Vagina (tissue), 2 donors: ENCODE measurements at places on chromosomes 7 and 10. TPM values are rescaled to one million over a fixed set of nuclear protein-coding genes. Genes with fewer than 3 reads are reported as not detected.

The OR2F1 gene
- total RNA-seq, result not detected

The PRTFDC1 gene
- total RNA-seq, result 7.6 TPM

DNA sequence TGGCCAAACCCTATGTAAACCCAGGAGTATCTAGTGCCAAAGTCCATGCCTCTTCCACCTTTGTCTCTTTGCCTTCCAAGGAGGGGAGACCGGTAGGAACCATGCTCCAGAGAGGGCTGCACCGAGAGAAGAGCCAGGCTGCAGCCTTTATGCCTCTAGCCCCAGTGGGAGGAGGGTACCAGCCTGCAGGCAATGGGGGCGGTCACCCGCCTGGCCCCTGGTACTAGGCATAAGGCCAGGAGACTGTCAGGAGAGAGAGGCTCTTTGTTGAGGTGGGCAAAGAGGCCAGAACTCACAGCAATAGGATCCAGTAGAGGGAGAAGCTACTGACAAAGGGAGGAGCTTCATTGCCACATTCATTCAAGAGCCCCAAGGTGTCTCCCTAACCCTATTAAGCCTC, 146.6 kb upstream of the PDE1C start:
- no peak overlapping the region for H3K27ac ChIP-seq
- H3K27me3 ChIP-seq, result no peaks in the 10 kb centered on the region
- no peaks in the 10 kb centered on the region for H3K36me3 ChIP-seq
- peak; percentile 64 for DNase-seq

GRCh38 chr7:47982610-47983009, 3.2 kb upstream of the HUS1 start:
- H3K4me3 ChIP-seq, result no peak overlapping the region
- no peak overlapping the region for H3K27ac ChIP-seq
- no peaks in the 10 kb centered on the region for H3K27me3 ChIP-seq
- peaks cover 13% of the 10 kb centered on the region for H3K4me1 ChIP-seq
- DNase-seq, result no peak

The C10orf62 gene
- total RNA-seq, result not detected

GRCh38 chr10:131437556-131438475, 126.3 kb upstream of the TCERG1L start:
- DNase-seq, result no peak
- H3K27me3 ChIP-seq, result no peaks in the 10 kb centered on the region
- H3K4me1 ChIP-seq, result peaks cover 14% of the 10 kb centered on the region
- H3K4me3 ChIP-seq, result no peak overlapping the region

DNA sequence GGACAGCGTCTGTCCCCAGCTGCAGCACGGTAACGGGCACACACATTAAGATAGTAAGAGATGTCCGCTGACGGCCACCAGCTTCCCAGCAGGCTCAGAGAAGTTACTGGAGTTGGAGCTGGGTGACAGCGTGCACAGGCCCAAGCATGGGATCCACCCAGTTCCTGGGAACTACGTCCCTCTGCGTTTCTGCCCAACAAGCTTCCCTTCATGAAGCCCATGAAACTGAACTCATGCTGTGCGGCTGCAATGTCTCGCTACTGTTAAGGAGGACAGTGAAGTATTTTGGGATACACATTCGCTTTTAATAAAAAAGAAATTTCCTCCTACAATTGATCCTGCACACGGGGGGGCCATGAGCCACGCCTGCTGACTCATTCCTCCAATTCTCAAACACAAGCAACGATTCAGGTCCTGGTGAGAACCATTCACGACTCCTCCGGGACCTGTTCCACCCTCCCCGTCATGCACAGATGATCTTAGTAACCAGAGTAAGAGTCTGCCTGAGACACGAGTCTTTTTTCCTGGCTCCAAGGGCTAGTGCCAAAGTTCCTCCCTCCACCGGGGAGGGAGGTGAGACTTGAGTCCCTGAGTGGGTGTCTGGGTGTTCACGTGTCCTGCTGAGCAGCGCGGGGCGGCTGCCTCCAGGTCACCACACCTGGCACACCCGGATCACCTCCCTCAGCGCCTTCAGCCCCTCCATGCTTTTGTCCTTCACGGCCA, 2.6 kb downstream of the PSMG3 start:
- H3K27ac ChIP-seq, result peak overlapping the region; percentile 93
- DNase-seq, result no peak
- H3K36me3 ChIP-seq, result no peaks in the 10 kb centered on the region
- peaks cover 48% of the 10 kb centered on the region for H3K4me1 ChIP-seq
- H3K27me3 ChIP-seq, result no peaks in the 10 kb centered on the region

- H3K27ac ChIP-seq, result no peak overlapping the region
- H3K4me1 ChIP-seq, result peaks cover 34% of the 10 kb centered on the region
- H3K4me3 ChIP-seq, result no peak overlapping the region
- no peaks in the 10 kb centered on the region for H3K27me3 ChIP-seq
- H3K36me3 ChIP-seq, result no peaks in the 10 kb centered on the region
- no peak for DNase-seq
Measured at GRCh38 chr10:6148251-6148701, 54.5 kb upstream of the PFKFB3 start.

- H3K36me3 ChIP-seq, result no peaks in the 10 kb centered on the region
- H3K27me3 ChIP-seq, result no peaks in the 10 kb centered on the region
- peaks cover 8% of the 10 kb centered on the region for H3K4me1 ChIP-seq
- H3K4me3 ChIP-seq, result no peak overlapping the region
Measured at GRCh38 chr10:31393844-31394243, 74.8 kb downstream of the ZEB1 start.

The MPP7 gene
- 24.8 TPM for total RNA-seq

DNA sequence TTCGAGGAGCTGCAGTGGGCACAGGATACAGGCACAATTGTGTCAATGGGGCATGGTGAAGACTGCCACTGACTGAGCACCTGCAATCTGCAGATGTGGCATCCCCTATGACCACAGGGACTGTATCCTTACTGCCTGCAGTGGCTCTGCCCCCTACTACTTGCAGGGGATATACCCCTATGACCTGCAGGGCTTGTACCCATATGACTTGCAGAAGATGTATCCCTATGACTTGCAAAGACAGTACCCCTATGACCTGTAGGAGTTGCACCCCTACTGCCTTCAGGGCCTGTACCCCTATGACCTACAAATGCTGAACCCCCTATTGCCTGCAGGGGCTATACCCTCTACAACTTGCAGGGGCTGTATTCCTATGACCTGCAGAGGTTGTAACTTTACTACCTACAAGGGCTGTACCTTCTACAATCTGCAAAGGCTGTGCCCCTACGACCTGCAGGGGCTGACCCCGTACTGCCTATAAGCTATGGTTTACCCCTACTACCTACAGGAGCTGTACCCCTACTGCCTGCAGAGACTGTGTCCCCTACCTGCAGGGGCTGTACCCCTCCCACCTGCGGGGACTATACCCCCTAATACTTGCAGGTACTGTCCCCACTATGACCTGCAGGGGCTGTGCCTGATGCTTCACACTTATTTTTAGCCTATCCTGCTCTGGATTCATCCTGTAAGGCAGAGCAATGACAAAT, 65.9 kb upstream of the ADAM12 start:
- H3K27me3 ChIP-seq, result no peaks in the 10 kb centered on the region
- DNase-seq, result peak; percentile 70
- H3K4me3 ChIP-seq, result no peak overlapping the region
- H3K27ac ChIP-seq, result no peak overlapping the region
- no peaks in the 10 kb centered on the region for H3K36me3 ChIP-seq

The SLC25A40 gene
- 30.0 TPM for total RNA-seq

DNA sequence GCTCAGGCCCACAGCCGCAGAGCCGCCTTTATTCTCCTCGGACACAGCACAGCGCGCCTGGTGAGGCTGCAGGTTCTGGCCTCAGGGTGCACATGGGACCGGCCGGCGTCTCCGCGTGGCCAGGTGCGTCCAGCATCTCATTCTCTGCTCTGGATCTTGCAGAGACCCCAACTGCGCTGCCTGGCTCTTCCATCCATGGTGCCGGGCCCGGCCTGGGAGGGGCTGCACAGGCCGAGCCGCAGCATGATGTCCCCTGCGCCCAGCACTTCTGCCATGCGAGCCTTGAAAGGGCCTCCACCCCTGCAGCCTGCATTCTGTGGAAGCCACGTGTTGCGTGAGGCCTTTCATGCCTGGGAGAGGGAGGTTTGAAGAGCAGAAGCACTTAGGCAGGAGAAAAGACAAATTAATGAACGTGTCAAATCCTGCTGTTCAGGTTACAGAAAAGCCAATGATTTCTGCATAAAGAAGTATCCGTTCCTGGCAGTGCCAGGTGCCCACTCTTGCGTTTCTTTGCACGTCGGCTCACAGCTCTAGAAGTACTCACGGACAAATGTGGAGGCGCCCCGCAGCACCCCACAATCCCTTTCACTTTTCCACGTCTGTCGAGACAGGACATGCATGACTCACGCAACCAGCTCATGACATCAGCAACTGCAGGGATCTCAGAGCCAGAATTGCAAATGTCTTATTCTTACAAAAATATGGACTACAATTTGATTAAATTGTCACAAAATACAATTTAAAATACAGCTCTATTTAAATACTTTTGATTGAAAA, 571.4 kb downstream of the DNAJB6 start:
- no peaks in the 10 kb centered on the region for H3K27me3 ChIP-seq
- H3K4me1 ChIP-seq, result peaks cover 6% of the 10 kb centered on the region
- DNase-seq, result no peak
- no peak overlapping the region for H3K27ac ChIP-seq
- H3K4me3 ChIP-seq, result no peak overlapping the region

The DNAJC12 gene
- 2.7 TPM for total RNA-seq

GRCh38 chr7:64736575-64736974, 57.7 kb upstream of the ZNF138 start:
- H3K27ac ChIP-seq, result no peak overlapping the region
- no peak overlapping the region for H3K4me3 ChIP-seq
- no peak for DNase-seq
- no peaks in the 10 kb centered on the region for H3K36me3 ChIP-seq
- no peaks in the 10 kb centered on the region for H3K27me3 ChIP-seq
- no peaks in the 10 kb centered on the region for H3K4me1 ChIP-seq

The ADAM22 gene
- 6.1 TPM for total RNA-seq

The OR2A42 gene
- total RNA-seq, result not detected

DNA sequence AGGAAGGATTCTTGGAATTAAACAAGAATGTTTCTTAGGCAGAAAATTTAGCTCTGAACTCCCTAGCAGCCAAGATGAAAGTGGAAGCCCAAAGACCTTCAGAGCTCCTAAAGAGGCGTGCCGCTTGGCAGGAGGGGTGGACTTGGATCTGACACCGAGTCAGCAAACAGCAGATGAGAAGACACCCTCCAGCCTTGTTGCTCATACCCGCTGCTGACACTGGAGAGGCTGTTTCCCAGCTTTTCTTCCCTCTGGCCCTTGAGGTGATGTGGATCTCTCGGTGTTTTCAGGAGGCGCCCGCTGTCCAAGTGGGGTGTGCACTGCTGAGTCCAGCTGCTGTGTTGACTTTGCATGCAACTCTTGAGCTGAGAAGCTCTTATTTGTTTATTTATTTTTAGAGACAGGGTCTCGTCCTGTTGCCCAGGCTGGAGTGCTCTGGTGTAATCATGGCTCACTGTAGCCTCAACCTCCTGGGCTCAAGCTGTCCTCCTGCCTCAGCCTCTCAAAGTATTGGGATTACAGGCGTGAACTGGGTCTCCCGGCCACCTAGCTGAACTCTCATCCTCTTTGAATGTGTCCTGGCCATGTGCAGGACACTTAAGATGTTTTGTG, 21.5 kb downstream of the SLC18A2 start:
- peak overlapping the region; percentile 53 for H3K27ac ChIP-seq
- H3K27me3 ChIP-seq, result no peaks in the 10 kb centered on the region
- H3K36me3 ChIP-seq, result no peaks in the 10 kb centered on the region
- DNase-seq, result peak; percentile 82
- no peak overlapping the region for H3K4me3 ChIP-seq

GRCh38 chr7:98557538-98558031, 59.5 kb upstream of the NPTX2 start:
- no peak overlapping the region for H3K4me3 ChIP-seq
- H3K27me3 ChIP-seq, result no peaks in the 10 kb centered on the region
- H3K4me1 ChIP-seq, result no peaks in the 10 kb centered on the region
- DNase-seq, result no peak
- no peak overlapping the region for H3K27ac ChIP-seq
- H3K36me3 ChIP-seq, result no peaks in the 10 kb centered on the region

GRCh38 chr10:44920252-44920651, 9.1 kb downstream of the TMEM72 start:
- H3K4me1 ChIP-seq, result no peaks in the 10 kb centered on the region
- H3K4me3 ChIP-seq, result no peak overlapping the region
- no peak for DNase-seq
- no peaks in the 10 kb centered on the region for H3K36me3 ChIP-seq
- no peaks in the 10 kb centered on the region for H3K27me3 ChIP-seq

The PDE6C gene
- total RNA-seq, result not detected

GRCh38 chr7:2757361-2757903, 69.4 kb downstream of the AMZ1 start:
- H3K4me3 ChIP-seq, result peak overlapping the region; percentile 22
- no peak for DNase-seq
- no peaks in the 10 kb centered on the region for H3K27me3 ChIP-seq
- H3K36me3 ChIP-seq, result no peaks in the 10 kb centered on the region
- H3K27ac ChIP-seq, result peak overlapping the region; percentile 97

The IDI2 gene
- not detected for total RNA-seq

The SNX10 gene
- 5.2 TPM for total RNA-seq

The HOXA9 gene
- 13.0 TPM for total RNA-seq

DNA sequence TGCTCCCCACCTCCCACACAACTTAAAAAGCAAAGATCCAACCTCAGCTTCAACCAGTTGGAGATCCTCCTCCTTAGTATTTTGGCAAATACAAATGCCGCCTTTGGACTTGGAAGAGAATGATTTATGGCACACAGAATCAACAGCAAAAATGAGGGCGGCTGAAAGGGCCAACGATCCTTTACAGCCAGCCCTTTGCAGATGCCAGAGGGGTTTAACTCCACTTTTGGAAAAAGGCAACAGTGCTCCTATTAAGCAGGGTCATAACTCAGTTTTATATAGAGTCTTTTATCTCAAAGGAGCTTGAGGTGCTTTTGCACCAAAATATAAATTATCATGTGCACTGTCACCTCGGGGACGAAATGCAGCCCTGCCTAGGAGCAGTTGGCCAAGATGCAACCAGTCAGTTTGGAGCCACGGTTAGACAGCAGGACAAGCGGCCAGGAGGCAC, 56.7 kb upstream of the JCAD start:
- no peaks in the 10 kb centered on the region for H3K36me3 ChIP-seq
- H3K4me1 ChIP-seq, result no peaks in the 10 kb centered on the region
- H3K27me3 ChIP-seq, result no peaks in the 10 kb centered on the region
- H3K27ac ChIP-seq, result no peak overlapping the region

The WNT16 gene
- 7.4 TPM for total RNA-seq

DNA sequence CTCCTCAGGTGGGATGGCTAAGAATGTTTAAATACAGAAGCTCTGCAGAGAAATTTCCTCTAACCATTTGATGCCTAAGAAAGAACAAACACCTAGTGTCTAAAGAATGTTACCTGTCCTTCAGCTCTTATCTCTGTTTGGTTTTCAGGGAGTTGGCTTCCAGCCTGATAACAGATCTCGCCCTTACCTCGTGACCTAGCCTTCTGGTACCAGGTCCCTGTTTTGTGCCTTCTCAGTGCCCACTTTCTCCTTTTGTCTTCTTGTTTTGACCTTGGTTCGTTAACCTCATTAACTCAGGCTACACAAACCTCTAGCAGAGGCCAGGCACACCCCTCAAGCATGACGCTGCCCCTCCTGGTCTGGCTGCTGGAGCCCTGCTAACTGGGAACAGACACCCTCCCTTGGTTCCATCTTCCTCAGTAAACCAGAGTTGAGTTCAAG, 16.1 kb upstream of the RAB11FIP2 start:
- no peak overlapping the region for H3K27ac ChIP-seq
- no peaks in the 10 kb centered on the region for H3K4me1 ChIP-seq
- no peak overlapping the region for H3K4me3 ChIP-seq
- no peaks in the 10 kb centered on the region for H3K36me3 ChIP-seq
- no peak for DNase-seq
- H3K27me3 ChIP-seq, result no peaks in the 10 kb centered on the region

The NPFFR1 gene
- not detected for total RNA-seq

The WIPF3 gene
- 0.25 TPM for total RNA-seq

GRCh38 chr7:27064159-27064558, 31.6 kb downstream of the HOXA1 start:
- no peak overlapping the region for H3K27ac ChIP-seq
- no peak overlapping the region for H3K4me3 ChIP-seq
- DNase-seq, result no peak
- H3K36me3 ChIP-seq, result no peaks in the 10 kb centered on the region
- no peaks in the 10 kb centered on the region for H3K4me1 ChIP-seq
- no peaks in the 10 kb centered on the region for H3K27me3 ChIP-seq
